ENCODE measurements at places on chromosomes 12 and 14.

DNA sequence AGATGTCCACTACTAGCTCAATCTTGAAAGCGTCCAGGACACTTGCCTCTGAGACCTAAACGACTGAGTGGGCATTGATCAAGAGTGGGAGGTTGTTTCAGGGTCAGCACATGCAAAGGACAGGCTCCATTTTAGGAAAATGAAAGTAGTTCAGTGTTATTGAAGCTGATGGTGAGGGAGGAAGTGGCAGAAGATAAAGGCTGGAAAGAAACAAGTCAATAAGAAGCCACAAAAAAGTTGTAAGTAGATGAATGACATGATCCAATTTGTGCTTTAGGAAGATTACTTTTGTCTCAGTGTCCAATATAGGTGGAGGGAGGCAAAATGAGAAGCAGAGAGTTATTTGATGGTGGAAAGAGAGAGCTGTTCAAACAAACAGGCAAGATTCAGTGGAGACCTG, 22.0 kb downstream of the GPR65 start:
- DNase-seq: no peak

DNA sequence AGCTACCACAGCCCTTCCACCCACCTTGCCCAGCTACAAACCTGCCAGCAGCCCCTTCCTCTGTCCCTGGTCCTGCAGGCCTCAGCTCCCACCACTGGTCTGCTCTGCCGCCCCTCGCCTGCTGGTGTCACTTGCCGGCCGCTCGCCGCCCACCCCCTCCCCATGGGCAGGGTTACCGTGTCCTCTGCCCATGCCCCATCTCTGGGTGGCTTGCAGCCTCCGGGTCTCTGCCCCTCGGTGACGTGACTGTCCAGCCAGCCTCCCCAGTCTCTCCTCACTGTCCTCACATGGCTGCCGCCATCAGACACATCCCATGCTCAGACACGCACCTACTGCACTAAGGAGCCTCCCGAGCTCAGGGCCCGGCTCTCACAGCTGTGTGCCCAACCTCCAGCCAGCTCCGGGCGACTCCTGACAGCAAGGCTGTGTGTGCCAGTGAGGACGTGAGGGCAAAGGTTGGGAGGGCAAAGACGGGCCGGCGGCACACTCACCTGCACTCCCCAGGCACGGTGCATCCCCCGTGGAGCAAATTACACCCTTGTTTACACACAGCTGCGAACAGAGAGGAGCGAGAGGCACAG, 13.4 kb downstream of the JAG2 start:
- DNase-seq: no peak

DNA sequence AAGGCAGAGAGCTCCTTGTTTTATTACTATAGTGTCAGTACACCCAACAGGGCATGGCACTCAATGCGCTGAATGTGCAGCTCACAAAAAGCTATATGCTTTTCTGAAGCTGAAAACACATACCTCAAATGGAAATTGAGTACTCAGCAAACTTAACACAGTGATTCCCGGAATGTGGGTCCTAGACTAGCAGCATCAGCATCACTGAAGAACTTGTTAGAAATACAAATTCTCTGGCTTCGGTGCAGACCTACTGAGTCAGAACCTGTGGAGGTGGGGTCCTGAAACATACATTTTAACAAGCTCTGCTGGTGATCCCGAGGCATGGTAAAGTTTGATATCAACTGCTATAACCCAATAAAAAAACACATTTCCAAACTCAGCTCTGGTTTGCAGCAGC, 14.9 kb downstream of the RERG start:
- no peak for DNase-seq

DNA sequence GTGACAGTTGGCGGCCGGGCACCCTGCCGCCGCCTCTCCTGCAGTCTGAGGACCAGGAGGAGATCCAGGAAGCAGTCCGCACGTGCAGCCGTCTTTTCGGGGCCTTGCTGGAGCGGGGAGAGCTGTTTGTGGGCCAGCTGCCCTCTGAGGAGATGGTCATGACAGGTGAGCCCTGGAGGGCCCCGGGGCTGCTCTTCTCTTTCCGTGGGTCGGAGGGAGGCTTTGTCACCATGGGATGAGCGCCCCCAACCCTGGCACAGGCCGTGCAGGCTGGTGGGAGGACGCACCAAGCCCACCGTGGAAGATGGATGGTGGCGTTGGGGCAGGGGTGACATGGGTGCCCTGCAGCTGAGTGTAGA, 532 bp downstream of the NOC4L start:
- no peak for DNase-seq

DNA sequence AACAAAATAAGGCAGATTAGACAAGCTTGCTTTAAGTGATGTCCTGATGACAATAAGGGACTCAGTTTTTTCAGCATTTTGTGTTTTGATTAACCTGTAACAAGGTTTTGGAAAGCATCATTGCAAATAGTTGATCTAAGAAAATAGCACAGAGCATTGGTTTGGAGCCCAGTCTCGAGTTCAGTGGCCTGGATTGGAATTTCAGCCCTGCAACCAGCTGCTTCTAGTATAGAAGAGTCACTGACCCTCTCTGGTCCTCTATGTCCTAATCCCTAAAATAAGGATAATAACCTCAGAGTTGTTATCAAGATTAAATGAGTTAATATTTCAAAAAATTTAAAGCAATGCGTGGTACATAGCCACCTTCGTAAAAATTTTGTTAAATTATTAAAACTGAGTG, 25.5 kb downstream of the PDZRN4 start:
- no peak for DNase-seq

All from activated gamma-delta T cell treated with anti-CD3 and anti-CD28 coated beads, Interleukin-2, amount 50 U/mL, for 16 hours (primary cell).